ENCODE measurements at places on chromosomes 4 and X. TPM values are rescaled to one million over a fixed set of nuclear protein-coding genes. Genes with fewer than 3 reads are reported as not detected.

DNA sequence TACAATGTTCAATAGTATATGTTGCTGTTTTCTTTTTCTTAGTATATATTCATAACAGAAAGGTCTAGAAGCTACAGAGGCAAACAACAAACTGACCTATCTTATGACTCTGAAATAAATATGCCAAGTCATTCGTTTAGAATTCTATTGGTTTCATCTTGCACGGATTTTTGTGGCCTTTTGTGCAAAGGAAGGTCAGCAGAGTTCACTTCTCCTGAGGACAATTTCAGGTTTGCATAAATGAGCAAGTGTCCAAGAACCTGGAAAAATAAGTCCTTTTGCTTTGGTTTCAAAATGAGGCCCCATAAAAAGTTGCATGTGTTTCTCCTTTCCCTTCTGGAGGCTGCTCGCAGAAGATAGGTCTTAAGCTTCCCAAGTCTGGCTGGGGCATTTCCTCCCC lies 156.9 kb downstream of the APBB2 start:
- no peak for DNase-seq

DNA sequence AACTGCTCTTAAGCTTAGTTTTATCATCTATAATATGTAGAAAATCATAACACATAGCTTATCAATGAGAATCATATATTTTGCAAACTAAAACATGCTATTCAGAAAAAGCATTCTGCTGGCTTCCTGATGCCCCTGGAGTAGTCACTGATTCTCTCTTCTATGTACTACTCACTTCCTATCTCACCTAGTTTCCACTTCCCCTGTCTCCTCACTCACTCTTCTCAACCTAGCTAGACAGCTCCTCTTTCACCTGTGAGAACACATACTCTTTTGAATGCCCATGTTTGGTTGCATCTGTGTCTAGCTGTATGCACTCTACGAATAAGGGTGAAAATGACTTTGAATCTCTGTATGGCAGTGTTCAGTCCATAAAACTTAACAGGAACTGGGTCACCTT lies 9.3 kb downstream of the TMEM144 start:
- DNase-seq: no peak

DNA sequence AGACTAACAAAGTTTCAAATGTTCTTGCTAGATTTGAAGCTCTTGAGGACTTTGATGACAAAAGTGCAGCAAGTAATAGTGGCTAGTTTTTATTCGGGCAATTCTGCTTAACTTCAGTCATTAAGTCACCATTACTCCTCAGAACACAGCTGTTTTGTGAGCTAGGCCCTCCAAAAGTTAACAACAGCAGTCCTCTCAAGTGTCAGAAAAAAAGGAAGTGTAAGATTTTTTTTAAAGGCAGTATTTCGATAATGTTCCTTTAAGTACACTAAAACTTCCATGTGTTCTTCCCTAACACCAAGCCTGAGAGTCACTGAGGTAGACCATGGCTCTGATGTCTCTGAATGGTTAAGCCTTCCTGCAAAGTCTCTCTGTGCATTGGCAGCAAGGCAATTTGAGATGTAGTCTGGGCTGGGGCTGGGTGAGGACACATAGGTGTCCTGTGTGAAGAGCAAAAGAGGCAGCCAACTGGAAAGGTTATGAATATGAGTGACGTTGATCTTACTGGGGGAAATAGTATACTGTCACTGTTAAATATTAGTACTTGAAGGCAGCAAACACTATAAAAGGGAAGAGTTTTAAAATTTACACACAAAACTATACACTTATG lies 174.0 kb upstream of the MAP3K15 start:
- no peak for DNase-seq

DNA sequence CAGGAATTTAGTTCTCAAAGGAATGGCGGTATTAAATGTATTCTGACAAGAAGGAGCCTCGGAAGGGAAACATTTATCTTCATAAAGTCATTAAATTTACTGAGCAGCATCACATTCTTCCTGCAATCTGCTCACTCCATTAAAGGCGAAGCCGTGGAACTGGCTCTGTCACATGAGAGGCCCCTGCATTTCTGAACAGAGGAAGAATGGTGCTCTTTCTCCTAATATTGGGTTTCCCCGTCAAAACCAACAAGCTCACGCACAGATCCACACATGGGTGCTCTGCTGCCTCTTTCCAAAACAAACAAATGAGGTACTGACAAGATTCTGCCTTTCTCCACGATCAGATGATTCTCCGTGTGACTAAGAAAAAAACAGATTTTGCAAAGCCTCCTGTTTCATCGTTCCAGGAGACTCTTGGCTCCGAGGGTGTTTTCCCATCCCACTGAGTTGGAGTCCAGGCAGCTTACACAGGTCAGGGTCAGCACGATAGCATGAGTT lies 191.2 kb downstream of the IDS start:
- peak; percentile 49 for DNase-seq

Gene PHOX2B
- not detected for total RNA-seq
